ENCODE measurements at places on chromosomes 1 and 21. TPM values are rescaled to one million over a fixed set of nuclear protein-coding genes. Genes with fewer than 3 reads are reported as not detected.

DNA sequence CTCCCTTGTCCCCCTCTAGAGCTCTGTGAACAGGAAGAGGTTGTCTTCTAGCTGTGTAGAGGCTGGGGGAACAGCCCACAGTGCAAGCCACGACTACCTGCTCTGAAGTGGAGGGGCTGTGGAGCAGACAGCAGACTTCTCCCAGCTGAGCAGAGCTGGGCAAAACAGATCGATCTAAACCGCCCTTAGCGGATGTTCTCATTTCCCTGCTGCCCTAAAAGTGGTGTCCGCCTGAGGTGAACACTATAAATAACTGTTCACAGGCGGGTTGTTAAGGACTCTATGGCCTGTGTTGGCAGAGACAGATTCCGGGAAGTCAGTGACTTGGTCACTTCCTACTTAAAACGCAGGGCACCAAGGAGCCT, 203.2 kb downstream of the RHOU start:
- no peak overlapping the region for H3K4me3 ChIP-seq
- no peak overlapping the region for H3K27ac ChIP-seq
- no peak for DNase-seq
- H3K36me3 ChIP-seq = no peaks in the 10 kb centered on the region
- H3K27me3 ChIP-seq = peaks cover 11% of the 10 kb centered on the region

DNA sequence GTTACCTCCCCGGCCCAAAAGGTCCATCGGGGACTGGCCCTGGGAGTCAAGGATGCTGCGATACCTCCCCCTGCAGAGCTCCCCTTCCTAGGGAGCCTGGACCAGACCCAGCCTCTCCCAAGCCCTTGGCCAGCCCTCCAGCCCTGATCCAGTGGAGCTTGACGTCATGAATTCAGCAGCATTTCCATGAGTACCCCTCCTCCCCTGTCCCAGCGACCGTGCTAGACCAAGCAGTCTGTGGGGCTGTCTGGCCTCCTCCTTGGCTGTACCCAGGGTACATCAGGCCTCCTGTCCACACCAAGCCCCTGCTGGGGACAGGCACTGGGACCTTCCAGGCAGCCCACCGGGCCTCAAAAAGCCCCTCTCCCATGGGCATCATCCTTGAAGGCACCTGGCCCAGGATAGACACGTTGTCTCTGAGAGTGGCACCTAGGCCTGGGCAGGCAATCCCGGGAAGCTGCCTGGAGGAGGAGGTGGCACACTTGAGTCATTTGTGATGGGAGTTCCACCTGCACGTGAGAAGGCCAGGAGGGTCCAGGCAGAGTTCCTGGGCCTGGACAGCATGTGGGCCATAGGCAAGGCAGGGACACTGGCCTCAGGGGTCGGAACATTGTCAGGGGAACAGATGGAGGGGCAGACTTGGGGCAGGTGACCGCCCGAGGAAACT, 46.4 kb downstream of the WNT9A start:
- no peak for DNase-seq
- no peak overlapping the region for H3K4me3 ChIP-seq
- peaks cover 4% of the 10 kb centered on the region for H3K27me3 ChIP-seq
- no peaks in the 10 kb centered on the region for H3K4me1 ChIP-seq
- peaks cover 4% of the 10 kb centered on the region for H3K36me3 ChIP-seq
- no peak overlapping the region for H3K27ac ChIP-seq

DNA sequence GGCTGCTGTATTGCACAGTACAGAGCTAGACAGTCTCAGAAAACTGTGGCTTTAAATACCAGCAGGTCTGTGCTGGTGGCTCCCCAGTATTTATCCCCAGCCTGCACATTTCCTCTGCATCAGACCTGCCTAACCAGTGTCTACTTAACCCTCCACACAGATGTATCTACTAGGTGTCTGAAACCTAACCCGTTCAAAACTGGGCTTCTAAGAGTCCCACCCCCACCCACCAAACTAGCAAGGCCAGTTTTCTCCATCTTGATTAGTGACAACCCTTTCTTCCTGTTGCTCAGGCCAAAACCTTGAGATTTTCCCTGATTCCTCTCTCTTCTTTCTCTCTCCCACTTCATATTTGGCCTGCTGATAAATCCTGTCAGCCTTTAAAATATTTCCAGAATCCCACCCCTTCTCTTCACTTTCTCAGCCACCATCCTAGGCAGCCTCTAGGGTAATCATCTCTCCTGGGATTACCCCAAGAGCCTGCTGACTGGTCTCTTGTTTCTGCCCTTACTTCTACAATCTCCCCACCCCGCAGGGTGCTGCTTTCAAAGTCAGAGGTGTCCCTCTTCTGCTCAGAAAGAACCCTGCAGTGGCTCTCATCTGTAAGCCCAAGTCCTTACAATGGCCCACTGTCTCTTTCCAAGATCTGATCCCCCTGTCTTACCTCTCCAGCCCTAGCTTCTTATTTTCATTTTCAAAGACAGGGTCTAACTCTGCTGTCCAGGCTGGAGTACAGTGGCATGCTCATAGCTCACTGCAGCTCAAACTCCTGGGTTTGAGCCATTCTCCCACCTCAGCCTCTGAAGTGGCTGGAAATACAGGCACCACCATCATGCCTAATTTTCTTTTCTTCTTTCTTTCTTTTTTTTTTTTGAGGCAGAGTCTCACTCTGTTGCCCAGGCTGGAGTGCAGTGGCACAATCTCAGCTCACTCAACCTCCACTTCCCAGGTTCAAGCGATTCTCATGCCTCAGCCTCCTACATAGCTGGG, 45.2 kb downstream of the H3-3A start:
- H3K4me1 ChIP-seq = peaks cover 26% of the 10 kb centered on the region
- DNase-seq = no peak
- H3K4me3 ChIP-seq = no peak overlapping the region
- H3K36me3 ChIP-seq = no peaks in the 10 kb centered on the region
- no peak overlapping the region for H3K27ac ChIP-seq
- peaks cover 11% of the 10 kb centered on the region for H3K27me3 ChIP-seq

- peaks cover 6% of the 10 kb centered on the region for H3K27me3 ChIP-seq
- no peaks in the 10 kb centered on the region for H3K36me3 ChIP-seq
- H3K4me3 ChIP-seq = peak overlapping the region; percentile 85
- peak; percentile 37 for DNase-seq
Measured at GRCh38 chr1:6392809-6393399, 663 bp downstream of the ACOT7 start.

GRCh38 chr1:32984455-32985171, 20.0 kb upstream of the RNF19B start:
- H3K4me3 ChIP-seq = no peak overlapping the region
- H3K4me1 ChIP-seq = peaks cover 20% of the 10 kb centered on the region
- no peak for DNase-seq
- H3K36me3 ChIP-seq = no peaks in the 10 kb centered on the region

DNA sequence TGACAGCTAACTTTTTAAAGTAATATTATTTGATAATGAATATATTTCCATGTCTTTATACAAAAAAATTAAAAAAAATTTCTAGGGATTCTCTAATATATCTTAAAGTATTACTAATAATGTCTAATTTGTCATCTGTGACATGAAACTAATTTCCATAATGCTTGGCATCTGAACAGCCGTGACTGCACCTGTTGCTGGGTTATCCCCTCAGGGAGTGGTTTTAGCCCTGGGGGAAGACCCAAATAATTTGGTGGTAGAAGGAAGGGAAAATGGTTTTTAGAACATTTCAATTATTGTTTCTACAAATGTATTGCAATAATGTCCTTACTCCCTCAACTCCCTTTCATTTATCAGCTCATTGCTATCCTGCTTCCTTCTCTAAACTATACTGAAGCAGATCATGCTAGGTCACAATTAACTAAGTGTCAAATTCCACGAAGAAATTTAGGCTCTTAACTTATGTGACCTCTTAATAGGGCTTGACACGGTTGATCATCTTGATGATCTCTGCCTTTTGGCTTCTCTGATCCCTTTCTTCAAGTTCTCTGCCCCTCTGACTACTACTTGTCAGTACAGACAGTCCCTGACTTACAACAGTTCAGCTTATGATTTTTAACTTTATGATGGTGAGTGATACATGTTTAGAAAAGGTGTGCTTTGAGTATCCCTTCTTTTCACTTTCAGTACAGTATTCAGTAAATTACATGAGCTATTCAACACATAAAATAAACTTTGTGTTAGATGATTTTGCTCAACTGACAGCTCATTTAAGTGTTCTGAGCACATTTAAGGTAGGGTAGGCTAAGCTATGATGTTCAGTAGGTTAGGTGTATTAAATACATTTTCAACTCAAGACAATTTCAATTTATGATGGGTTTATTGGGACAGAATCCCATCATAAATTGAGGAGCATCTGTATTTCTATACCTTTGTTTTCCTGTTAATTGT, 26.4 kb upstream of the DPH5 start:
- no peaks in the 10 kb centered on the region for H3K27me3 ChIP-seq
- H3K36me3 ChIP-seq = no peaks in the 10 kb centered on the region
- H3K4me1 ChIP-seq = no peaks in the 10 kb centered on the region

- peaks cover 16% of the 10 kb centered on the region for H3K4me1 ChIP-seq
- no peak overlapping the region for H3K4me3 ChIP-seq
- DNase-seq = no peak
- H3K36me3 ChIP-seq = peaks cover 29% of the 10 kb centered on the region
Measured at GRCh38 chr1:25813734-25814471, 5.9 kb upstream of the MTFR1L start.

GRCh38 chr1:26686795-26687194, 9.0 kb upstream of the ARID1A start:
- peaks cover 3% of the 10 kb centered on the region for H3K27me3 ChIP-seq
- H3K4me3 ChIP-seq = no peak overlapping the region
- no peak for DNase-seq
- H3K36me3 ChIP-seq = no peaks in the 10 kb centered on the region
- no peak overlapping the region for H3K27ac ChIP-seq

DNA sequence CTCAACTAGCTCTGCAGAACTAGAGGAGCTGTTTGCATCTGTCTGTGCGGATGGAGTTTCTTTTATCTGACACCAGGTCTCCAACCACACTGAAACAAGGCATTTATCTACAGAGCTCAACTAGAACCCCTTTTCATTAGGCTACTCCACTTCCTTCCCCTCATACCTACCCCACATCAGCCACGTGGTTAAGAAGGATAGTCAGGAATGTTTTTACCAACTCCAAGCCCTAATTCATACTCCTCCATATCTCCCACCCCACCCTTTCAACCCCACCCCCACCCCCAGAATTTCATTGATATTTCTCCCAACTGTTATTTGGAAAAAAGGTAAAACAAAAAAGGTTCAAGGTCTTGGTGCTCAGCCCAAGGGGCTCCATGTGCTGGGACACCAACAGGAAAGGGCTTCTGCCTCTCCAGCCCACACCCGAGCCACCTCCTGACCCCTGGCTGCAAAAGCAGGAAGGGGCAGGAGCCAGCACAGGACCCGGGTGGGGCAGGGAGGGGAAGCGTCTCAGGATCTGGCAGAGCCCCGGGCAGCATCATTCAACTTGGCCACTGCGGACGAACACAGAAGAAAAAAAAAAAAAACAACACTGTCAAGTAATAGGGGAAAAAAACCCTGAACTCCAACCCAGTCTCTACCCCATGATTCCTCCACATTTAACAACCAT, 7.0 kb downstream of the ENSA start:
- H3K27ac ChIP-seq = peak overlapping the region; percentile 78
- peak overlapping the region; percentile 33 for H3K4me3 ChIP-seq
- H3K36me3 ChIP-seq = peaks cover 44% of the 10 kb centered on the region

GRCh38 chr1:203099805-203100515, 14.1 kb upstream of the MYOG start:
- peaks cover 15% of the 10 kb centered on the region for H3K4me1 ChIP-seq
- no peaks in the 10 kb centered on the region for H3K27me3 ChIP-seq
- H3K4me3 ChIP-seq = no peak overlapping the region

DNA sequence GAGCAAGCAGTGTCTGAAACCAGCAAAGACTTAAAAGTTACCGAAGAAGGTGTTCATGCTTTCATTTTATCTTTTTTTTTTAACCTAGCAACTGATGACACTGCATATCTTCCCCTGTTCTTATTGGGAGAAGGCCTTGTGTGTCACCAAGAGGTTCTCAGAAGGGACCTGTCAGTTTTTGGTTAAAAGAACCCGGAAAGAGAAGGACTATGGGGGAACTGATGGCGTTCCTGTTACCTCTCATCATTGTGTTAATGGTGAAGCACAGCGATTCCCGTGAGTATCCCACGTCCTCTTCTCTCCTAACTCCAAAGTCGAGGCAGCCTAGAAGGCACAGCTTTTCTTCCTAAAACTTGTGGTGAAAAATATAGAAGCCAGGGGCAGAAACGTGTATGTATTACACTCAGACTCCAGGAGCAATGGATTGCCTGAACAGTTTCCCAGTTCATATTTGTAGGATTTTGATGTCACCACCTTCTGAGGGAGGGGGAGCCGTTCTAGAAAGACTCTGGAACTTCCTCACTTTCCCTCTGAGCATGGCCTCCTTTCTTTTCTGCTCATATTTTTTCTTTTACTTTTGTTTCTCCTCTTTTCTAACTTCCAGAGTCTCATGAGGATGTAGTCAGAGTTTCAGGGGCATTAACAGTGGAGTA, at the start of gene MR1:
Gene MR1 (plus strand): TSS at position 185 of the 653 bp plus-strand sequence. CDS start 25 bp downstream, at position 210.
- no peaks in the 10 kb centered on the region for H3K36me3 ChIP-seq
- peak within 1 kb of the TSS; percentile 72 for H3K27ac ChIP-seq

GRCh38 chr1:54004481-54005049, 13.4 kb downstream of the LDLRAD1 start:
- H3K27ac ChIP-seq = no peak overlapping the region
- H3K27me3 ChIP-seq = peaks cover 8% of the 10 kb centered on the region
- peaks cover 4% of the 10 kb centered on the region for H3K36me3 ChIP-seq
- no peak overlapping the region for H3K4me3 ChIP-seq
- H3K4me1 ChIP-seq = peaks cover 2% of the 10 kb centered on the region

- H3K36me3 ChIP-seq = peaks cover 3% of the 10 kb centered on the region
- peaks cover 8% of the 10 kb centered on the region for H3K27me3 ChIP-seq
- no peak overlapping the region for H3K4me3 ChIP-seq
- no peak overlapping the region for H3K27ac ChIP-seq
Measured at GRCh38 chr1:17629460-17629859, 90.0 kb downstream of the ARHGEF10L start.

- H3K4me3 ChIP-seq = no peak overlapping the region
- no peaks in the 10 kb centered on the region for H3K4me1 ChIP-seq
- no peaks in the 10 kb centered on the region for H3K36me3 ChIP-seq
- H3K27me3 ChIP-seq = no peaks in the 10 kb centered on the region
Measured at GRCh38 chr1:176612791-176613190, 149.8 kb downstream of the PAPPA2 start.

- no peak for DNase-seq
- no peaks in the 10 kb centered on the region for H3K36me3 ChIP-seq
- peaks cover 13% of the 10 kb centered on the region for H3K4me1 ChIP-seq
- H3K27me3 ChIP-seq = peaks cover 7% of the 10 kb centered on the region
- H3K4me3 ChIP-seq = no peak overlapping the region
- H3K27ac ChIP-seq = no peak overlapping the region
Measured at GRCh38 chr1:14602136-14602535, 3.7 kb downstream of the KAZN start.

- DNase-seq = no peak
- H3K4me3 ChIP-seq = no peak overlapping the region
- peaks cover 3% of the 10 kb centered on the region for H3K4me1 ChIP-seq
- H3K27ac ChIP-seq = no peak overlapping the region
- H3K27me3 ChIP-seq = no peaks in the 10 kb centered on the region
Measured at GRCh38 chr1:226903819-226904716, 33.7 kb downstream of the PSEN2 start.

Gene CSF3R
- total RNA-seq = 1.4 TPM

Gene ASCL5
- not detected for total RNA-seq

Gene ETNK2
- 15.9 TPM for total RNA-seq

Gene IVL
- not detected for total RNA-seq

Gene NBPF6
- total RNA-seq = 0.28 TPM

Gene OR10J1
- total RNA-seq = not detected

Gene CRP
- total RNA-seq = not detected

Gene SLC6A9
- 2.8 TPM for total RNA-seq
